ENCODE measurements at places on chromosomes 16 and 17. TPM values are rescaled to one million over a fixed set of nuclear protein-coding genes. Genes with fewer than 3 reads are reported as not detected.

- no peak for DNase-seq
These were observed 20.8 kb upstream of the GAS7 start for GRCh38 chr17:10219193-10219592.

Gene CLEC3A
- total RNA-seq = not detected

GRCh38 chr16:56320811-56321558 lies 104.4 kb downstream of the AMFR start:
- DNase-seq = no peak

DNA sequence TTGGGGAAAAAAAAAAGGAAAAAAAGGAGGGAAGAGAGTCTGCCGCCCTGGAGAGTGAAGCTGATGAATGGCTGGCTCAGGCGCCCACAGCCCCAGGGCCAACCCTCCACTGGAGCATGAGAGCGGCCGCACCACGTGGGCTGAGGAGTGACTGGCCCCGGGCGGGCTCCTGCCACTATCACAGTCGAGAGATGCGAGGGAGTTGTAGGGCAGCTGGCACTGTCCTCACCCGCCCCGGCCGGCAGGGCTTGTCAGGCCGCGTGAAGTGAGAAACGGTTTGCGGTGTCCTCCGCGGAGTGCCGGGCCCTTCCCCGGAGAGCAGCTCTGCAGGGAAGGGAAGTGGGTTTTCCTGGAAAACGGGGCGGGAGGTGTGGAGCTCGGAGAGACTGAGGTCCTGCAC lies 45.9 kb downstream of the JPH3 start:
- no peak for DNase-seq

Gene ACSM5
- total RNA-seq = 0.74 TPM

DNA sequence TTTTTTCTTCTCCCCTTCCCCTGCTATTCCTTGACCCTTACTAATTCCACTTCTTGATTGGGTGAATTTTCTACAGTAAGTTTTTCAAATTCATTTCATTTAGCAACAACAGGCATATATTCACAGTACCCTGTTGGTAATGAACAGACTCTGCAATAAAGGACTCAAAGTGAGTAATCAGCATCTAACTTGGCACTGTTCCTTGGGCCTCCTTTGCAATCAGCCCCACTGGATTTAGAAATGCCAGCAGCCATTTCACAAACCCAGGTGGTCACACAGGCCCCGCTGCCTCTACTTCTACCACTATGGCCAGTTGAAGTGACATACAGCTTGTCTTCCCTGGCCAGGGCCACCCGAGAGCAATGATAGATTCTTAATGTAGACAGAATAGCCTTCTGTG lies 113.8 kb downstream of the CYB561 start:
- DNase-seq = no peak

DNA sequence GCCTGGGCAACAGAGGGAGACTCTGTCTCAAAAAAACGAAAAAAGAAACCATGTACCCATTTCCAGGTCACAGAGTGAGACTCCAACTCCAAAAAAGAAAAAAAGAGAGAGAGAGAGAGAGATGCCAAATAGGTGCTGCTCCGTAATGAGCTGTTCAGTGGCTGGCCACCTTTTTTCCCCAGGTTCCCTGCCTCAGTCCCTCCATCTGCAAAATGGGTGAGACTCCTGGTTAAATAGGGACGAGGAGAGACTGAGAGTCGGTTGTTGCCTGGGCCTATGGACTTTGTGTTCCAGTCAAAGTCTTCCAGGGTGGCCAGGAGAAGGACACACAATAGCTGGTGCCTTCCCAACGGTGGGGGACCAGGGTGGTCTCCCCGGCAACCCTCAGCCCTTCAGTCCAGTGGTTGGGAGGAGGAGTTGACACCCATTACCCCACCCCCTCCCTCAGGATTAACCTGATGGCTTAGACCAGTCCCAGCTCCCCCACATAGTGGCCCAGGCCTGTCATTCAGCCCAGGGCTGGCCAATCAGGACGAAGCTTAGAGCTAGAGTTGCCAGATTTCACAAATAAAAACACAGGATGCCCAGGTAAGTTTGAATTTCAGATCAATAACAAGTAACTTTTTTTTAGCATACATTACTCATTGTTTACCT lies 258.2 kb downstream of the PARN start:
- no peak for DNase-seq

- DNase-seq = no peak
These were observed 86.4 kb downstream of the SOCS1 start for GRCh38 chr16:11169641-11170040.
